Neural progenitor cell (in vitro differentiated cells): ENCODE measurements at places on chromosomes 1 and 21. TPM values are rescaled to one million over a fixed set of nuclear protein-coding genes. Genes with fewer than 3 reads are reported as not detected.

The CD84 gene
- not detected in 2 replicates for total RNA-seq

The KCNQ4 gene
- 0.87 TPM in 1 of 2 replicates, not detected in the other for total RNA-seq

The C1orf74 gene
- 6.9 and 7.7 TPM in 2 replicates for total RNA-seq

The SEC16B gene
- total RNA-seq: 0.67 and 0.74 TPM in 2 replicates

The GBP6 gene
- not detected in 2 replicates for total RNA-seq

The BTBD8 gene
- total RNA-seq: 9.6 and 14.3 TPM in 2 replicates

The SCCPDH gene
- total RNA-seq: 46.7 and 56.3 TPM in 2 replicates

The ZSWIM5 gene
- 5.8 and 7.1 TPM in 2 replicates for total RNA-seq

The AKNAD1 gene
- not detected in 2 replicates for total RNA-seq

The FCGR1A gene
- total RNA-seq: not detected in 2 replicates

The OR6K3 gene
- total RNA-seq: not detected in 2 replicates

The FNBP1L gene
- total RNA-seq: 114 and 162 TPM in 2 replicates

The CFHR3 gene
- total RNA-seq: 4.8 and 20.9 TPM in 2 replicates

- H3K4me1 ChIP-seq: peaks cover 15% of the 10 kb centered on the region
- no peak overlapping the region for H3K27ac ChIP-seq
- no peak for DNase-seq
- H3K4me3 ChIP-seq: no peak overlapping the region
- H3K27me3 ChIP-seq: no peaks in the 10 kb centered on the region
Measured at GRCh38 chr1:222844411-222844779, 29.6 kb downstream of the DISP1 start.

- no peaks in the 10 kb centered on the region for H3K27me3 ChIP-seq
- H3K27ac ChIP-seq: no peak overlapping the region
- no peak overlapping the region for H3K4me3 ChIP-seq
- peaks cover 15% of the 10 kb centered on the region for H3K4me1 ChIP-seq
Measured at GRCh38 chr1:29986986-29987385, 736.4 kb downstream of the MATN1 start.

DNA sequence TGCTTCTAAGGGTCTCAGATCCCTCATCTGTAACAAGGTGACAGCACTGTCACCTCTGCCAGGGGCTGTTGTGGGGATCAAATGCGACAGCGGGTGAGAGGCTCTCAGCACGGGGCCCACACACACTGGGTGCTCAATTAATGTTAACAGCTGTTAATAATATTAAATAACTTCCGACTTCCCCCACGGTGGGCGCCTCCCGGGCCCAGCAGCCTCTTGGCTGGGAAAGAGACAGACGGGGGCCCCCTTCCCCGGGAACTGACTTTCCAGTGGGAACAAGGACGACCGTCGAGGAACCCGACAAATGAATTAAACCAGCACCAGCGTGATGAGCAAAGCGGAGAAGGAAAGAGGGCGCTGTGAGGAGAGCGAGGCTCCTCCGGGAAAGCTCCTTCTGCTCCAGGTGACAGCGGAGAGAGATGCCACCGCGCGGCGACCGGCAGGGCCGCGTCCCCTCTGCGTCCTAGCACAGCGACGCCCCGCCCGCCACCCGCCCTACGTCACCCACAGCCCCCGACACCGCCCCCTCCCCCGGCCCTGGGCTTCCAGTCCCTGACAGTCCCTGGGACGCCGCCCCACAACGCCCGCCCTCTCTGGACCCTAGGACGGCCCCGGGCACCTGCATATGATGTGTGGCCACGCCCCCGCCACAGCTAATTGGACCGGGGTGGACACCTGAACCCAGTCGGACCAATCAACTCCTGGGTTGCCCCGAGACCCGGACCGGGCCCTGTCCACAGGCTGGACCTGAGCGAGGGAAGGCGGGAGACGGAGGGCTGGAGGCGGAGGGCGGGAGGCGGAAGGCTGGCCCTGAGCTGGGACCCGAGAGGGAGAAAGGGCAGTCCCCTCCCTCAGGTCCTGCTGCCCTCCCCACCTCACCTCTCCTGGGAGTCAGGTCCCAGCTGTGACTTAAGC, 38.2 kb downstream of the MATN1 start:
- DNase-seq: peak; percentile 99
- no peaks in the 10 kb centered on the region for H3K36me3 ChIP-seq
- H3K27me3 ChIP-seq: peaks cover 12% of the 10 kb centered on the region
- H3K4me3 ChIP-seq: peak overlapping the region; percentile 28

GRCh38 chr1:172960019-172960418, 90.7 kb downstream of the TNFSF18 start:
- no peak for DNase-seq
- H3K27ac ChIP-seq: no peak overlapping the region
- no peaks in the 10 kb centered on the region for H3K36me3 ChIP-seq
- no peak overlapping the region for H3K4me3 ChIP-seq
- H3K27me3 ChIP-seq: no peaks in the 10 kb centered on the region

- peaks cover 80% of the 10 kb centered on the region for H3K27me3 ChIP-seq
- H3K27ac ChIP-seq: no peak overlapping the region
- H3K36me3 ChIP-seq: no peaks in the 10 kb centered on the region
- H3K4me1 ChIP-seq: no peaks in the 10 kb centered on the region
- DNase-seq: no peak
Measured at GRCh38 chr1:160077486-160077885, 3.9 kb upstream of the KCNJ9 start.

GRCh38 chr1:39666772-39667171, 5.1 kb downstream of the NT5C1A start:
- H3K4me3 ChIP-seq: no peak overlapping the region
- peaks cover 7% of the 10 kb centered on the region for H3K4me1 ChIP-seq
- H3K27ac ChIP-seq: no peak overlapping the region
- H3K27me3 ChIP-seq: peaks cover 97% of the 10 kb centered on the region

DNA sequence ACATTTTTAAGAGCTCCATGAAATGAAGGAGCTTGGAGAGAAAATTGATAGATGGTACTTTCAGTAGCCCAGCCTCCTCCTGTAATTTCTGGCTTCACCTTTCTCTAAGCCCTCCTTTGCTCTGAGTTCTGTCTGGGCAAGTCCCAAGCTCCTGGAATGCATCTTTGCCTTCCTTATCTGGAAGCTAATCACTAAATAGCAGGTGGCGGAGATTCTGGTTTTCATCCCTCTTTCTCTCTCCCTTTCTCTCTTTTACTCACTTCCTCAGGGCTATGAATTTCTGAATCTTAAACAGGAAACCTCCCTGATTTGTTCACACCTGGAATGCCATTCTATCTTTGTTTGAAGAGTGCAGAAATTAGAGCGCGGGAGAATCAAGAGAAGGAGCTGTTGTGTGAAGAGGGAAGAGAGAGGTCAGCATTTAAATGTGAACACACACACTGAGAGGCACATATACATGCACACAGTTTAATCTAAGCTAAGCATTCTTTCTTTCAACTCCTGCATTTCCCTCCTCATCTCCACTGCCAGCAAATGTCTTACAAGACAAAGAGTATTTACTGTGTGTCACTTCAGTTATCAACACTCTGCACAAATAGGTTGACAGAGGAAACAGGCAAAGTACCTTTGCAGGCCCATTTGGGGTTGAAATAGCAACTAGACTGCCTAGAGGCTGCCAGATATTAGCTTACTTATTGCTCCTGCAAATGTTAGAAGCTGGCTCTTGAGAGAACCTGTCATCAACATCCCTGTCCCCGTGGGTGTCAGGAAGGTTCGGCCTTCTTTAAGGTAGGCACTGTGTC, 199.4 kb upstream of the CAMK1G start:
- no peaks in the 10 kb centered on the region for H3K36me3 ChIP-seq
- H3K4me3 ChIP-seq: no peak overlapping the region
- no peak overlapping the region for H3K27ac ChIP-seq
- peaks cover 24% of the 10 kb centered on the region for H3K4me1 ChIP-seq
- no peaks in the 10 kb centered on the region for H3K27me3 ChIP-seq

DNA sequence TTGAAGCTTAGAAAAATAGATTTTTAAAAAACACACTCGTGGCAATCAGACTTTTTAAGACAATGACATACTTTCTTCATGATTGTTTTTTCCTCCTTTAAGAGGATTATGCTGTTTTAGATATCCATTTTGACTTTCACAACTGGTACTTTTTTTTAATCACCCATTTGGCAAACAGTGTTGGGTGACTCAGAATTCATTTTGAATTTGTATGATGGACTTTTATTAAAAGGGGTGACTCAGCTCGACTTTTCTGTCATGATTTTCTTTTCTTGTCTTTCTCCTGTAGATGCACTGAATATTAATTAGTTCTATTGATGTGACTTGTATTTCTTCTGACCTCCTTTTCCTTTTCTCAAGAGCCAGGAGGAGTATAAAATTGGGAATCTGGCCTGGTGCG, 44.7 kb downstream of the FMN2 start:
- no peak for DNase-seq
- H3K36me3 ChIP-seq: no peaks in the 10 kb centered on the region
- no peak overlapping the region for H3K27ac ChIP-seq

GRCh38 chr21:38957575-38958322, 152.0 kb downstream of the ETS2 start:
- H3K27ac ChIP-seq: no peak overlapping the region
- H3K4me1 ChIP-seq: peaks cover 9% of the 10 kb centered on the region
- H3K27me3 ChIP-seq: no peaks in the 10 kb centered on the region
- H3K36me3 ChIP-seq: no peaks in the 10 kb centered on the region

GRCh38 chr1:101207891-101208290, 28.9 kb upstream of the S1PR1 start:
- H3K36me3 ChIP-seq: no peaks in the 10 kb centered on the region
- no peak for DNase-seq
- no peaks in the 10 kb centered on the region for H3K4me1 ChIP-seq
- no peak overlapping the region for H3K4me3 ChIP-seq

DNA sequence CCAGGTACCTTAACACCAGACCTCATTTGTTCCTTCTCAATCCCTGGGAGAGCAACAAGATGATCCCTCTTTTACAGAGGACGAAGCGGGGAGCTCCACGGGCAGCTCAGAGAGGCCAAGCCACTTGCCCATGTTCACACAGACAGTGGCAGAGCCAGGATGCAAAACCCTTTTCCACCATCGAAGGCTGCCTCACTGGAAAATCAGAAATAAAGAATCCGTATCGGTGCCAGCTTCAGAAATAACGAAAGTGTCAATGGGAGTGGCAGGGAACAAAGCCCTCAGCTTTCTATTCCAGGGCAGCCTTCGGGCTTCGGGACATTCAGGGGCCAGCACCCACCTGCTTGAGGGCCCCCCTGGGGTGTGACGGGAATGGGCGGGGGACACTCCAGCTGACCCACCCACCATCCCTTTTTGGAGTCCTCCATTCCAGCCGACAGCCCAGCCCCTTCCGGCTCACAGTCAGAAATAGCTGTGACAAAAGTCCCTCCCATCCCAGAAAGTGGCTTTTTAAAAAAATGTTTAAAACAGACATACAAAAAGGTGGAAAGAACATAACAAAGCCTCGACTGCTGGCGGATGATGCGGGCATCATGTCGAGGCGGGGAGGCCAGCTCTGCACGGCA, 6.0 kb downstream of the IFFO2 start:
- H3K4me1 ChIP-seq: peaks cover 23% of the 10 kb centered on the region
- no peak overlapping the region for H3K4me3 ChIP-seq
- peaks cover 28% of the 10 kb centered on the region for H3K27me3 ChIP-seq
- no peaks in the 10 kb centered on the region for H3K36me3 ChIP-seq
- H3K27ac ChIP-seq: no peak overlapping the region

- no peaks in the 10 kb centered on the region for H3K36me3 ChIP-seq
- no peaks in the 10 kb centered on the region for H3K27me3 ChIP-seq
- no peak overlapping the region for H3K27ac ChIP-seq
- DNase-seq: no peak
Measured at GRCh38 chr1:163670989-163671757, 349.4 kb downstream of the NUF2 start.

- H3K27ac ChIP-seq: no peak overlapping the region
- no peak overlapping the region for H3K4me3 ChIP-seq
- no peak for DNase-seq
- no peaks in the 10 kb centered on the region for H3K36me3 ChIP-seq
Measured at GRCh38 chr1:104987210-104987609, 1237.5 kb downstream of the AMY1C start.

DNA sequence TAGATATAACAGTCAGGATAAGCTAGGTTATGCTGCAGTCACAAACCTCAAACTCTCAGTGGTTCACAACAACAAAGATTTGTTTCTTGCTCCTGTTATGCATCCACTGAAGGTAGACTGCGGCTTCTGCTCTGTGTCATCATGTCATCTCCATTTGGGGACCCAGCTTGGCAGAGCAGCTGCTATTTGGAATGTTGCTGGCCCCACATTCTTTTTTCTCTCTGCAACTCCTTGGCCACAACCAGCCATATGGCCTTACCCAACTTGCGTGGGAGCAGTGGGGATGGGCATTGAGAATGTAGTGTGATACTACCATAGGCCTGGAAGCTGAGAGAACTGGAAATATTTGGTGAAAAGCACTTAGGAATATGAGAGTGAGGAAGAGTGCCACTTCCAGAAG, 26.4 kb downstream of the AGO4 start:
- H3K4me1 ChIP-seq: no peaks in the 10 kb centered on the region
- H3K36me3 ChIP-seq: peaks cover 28% of the 10 kb centered on the region
- no peak overlapping the region for H3K4me3 ChIP-seq
- no peak for DNase-seq
- H3K27ac ChIP-seq: no peak overlapping the region
